ENCODE measurements at places on chromosomes 12 and 14. TPM values are rescaled to one million over a fixed set of nuclear protein-coding genes. Genes with fewer than 3 reads are reported as not detected.

The C12orf60 gene
- 1.4 TPM for total RNA-seq

The HRK gene
- total RNA-seq, result 0.09 TPM

The SERPINA9 gene
- not detected for total RNA-seq

The SLC10A1 gene
- not detected for total RNA-seq

The FGD4 gene
- 7.5 TPM for total RNA-seq

The TBC1D30 gene
- 0.09 TPM for total RNA-seq

The C1QL4 gene
- not detected for total RNA-seq

Measured in pericardium fibroblast (primary cell).